ENCODE measurements at places on chromosomes 3 and 15. TPM values are rescaled to one million over a fixed set of nuclear protein-coding genes. Genes with fewer than 3 reads are reported as not detected.

GRK7 gene
- polyA plus RNA-seq = not detected

ARNT2 gene
- polyA plus RNA-seq = not detected

- H3K27me3 ChIP-seq = peaks cover 20% of the 10 kb centered on the region
- no peak overlapping the region for H3K4me3 ChIP-seq
- no peak for DNase-seq
- H3K36me3 ChIP-seq = no peaks in the 10 kb centered on the region
- H3K27ac ChIP-seq = no peak overlapping the region
Observed at GRCh38 chr15:82945326-82945725, 7.2 kb downstream of the HOMER2 start.

GRCh38 chr15:93894438-93895036, 336.8 kb upstream of the MCTP2 start:
- H3K36me3 ChIP-seq = no peaks in the 10 kb centered on the region
- H3K27me3 ChIP-seq = no peaks in the 10 kb centered on the region
- no peak overlapping the region for H3K4me3 ChIP-seq
- no peak overlapping the region for H3K27ac ChIP-seq

DNA sequence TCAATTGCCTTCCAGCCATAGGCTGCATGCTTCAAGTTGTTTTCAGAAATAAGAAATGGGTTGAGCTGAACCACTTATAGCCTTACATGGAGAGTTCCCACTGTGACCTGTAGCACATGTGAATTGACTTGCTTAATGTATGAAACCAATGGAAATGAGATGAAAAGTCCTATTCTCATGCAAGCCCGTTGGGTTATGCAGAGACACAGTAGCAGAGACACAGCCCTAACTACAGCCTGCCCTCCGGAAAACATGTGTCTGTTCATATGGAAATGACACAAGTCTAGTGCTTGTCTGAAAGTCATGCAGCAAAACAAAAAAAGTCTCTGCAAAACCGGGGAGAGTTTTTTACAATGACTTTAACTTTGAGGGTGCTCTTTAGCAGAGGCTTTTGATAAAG, 14.5 kb downstream of the HIGD2B start:
- H3K27ac ChIP-seq = no peak overlapping the region
- peaks cover 21% of the 10 kb centered on the region for H3K27me3 ChIP-seq
- no peak for DNase-seq
- H3K4me1 ChIP-seq = peaks cover 12% of the 10 kb centered on the region
- H3K4me3 ChIP-seq = no peak overlapping the region
- H3K36me3 ChIP-seq = no peaks in the 10 kb centered on the region

GRCh38 chr3:12956316-12956660, 114.9 kb upstream of the RPL32 start:
- DNase-seq = no peak
- H3K4me3 ChIP-seq = peak overlapping the region; percentile 63
- H3K27me3 ChIP-seq = no peaks in the 10 kb centered on the region
- H3K27ac ChIP-seq = peak overlapping the region; percentile 86

GRCh38 chr3:12991861-12992281, 81.4 kb downstream of the IQSEC1 start:
- H3K27ac ChIP-seq = peak overlapping the region; percentile 62
- peaks cover 82% of the 10 kb centered on the region for H3K4me1 ChIP-seq
- peaks cover 7% of the 10 kb centered on the region for H3K36me3 ChIP-seq
- no peak for DNase-seq

- H3K4me1 ChIP-seq = peaks cover 3% of the 10 kb centered on the region
- no peaks in the 10 kb centered on the region for H3K36me3 ChIP-seq
- H3K27ac ChIP-seq = no peak overlapping the region
- no peak for DNase-seq
- H3K27me3 ChIP-seq = peaks cover 7% of the 10 kb centered on the region
- H3K4me3 ChIP-seq = no peak overlapping the region
Observed at GRCh38 chr15:78672285-78673014, 31.4 kb upstream of the CHRNB4 start.

DNA sequence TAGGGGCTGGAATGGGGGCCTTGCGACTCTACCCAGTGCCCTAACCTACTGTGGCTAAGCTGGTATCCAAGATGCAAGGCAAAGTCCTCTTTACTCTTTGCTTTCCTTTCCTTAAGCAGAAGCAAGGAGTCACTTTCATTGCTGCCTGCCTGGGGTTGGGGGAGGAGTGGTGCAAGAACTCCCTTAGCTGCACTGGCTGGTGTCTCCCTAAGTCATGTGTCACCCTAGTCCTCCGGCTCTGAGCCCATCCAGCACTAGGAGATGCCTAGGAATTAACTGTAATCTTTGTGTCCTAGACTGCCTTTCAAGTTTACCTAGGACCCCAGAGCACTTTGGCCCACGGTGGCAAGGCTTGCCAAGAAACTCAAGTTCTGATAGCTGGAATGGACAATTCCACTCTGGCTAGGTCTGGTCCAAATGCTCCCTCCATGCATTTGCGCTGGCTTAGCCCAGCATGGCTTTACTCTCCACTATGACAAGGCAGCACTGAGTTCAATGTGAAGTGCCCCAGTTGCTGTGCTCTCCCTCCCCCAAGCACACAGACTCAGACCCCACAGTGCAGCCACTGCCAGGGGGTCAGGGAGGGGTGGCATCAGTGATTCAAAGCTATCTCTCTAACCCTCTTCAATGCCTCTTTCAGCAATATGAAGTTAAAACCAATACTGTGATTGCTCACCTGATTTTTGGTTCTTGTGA, 58.7 kb downstream of the ESYT3 start:
- DNase-seq = no peak
- no peak overlapping the region for H3K27ac ChIP-seq
- no peaks in the 10 kb centered on the region for H3K36me3 ChIP-seq
- no peaks in the 10 kb centered on the region for H3K27me3 ChIP-seq
- H3K4me1 ChIP-seq = no peaks in the 10 kb centered on the region

GRCh38 chr3:140972833-140973232, 31.2 kb downstream of the SLC25A36 start:
- peaks cover 10% of the 10 kb centered on the region for H3K36me3 ChIP-seq
- no peaks in the 10 kb centered on the region for H3K4me1 ChIP-seq
- no peaks in the 10 kb centered on the region for H3K27me3 ChIP-seq
- no peak overlapping the region for H3K27ac ChIP-seq

GRCh38 chr3:186053954-186054791, 54.7 kb downstream of the ETV5 start:
- H3K27me3 ChIP-seq = no peaks in the 10 kb centered on the region
- DNase-seq = no peak
- H3K36me3 ChIP-seq = no peaks in the 10 kb centered on the region
- H3K4me3 ChIP-seq = no peak overlapping the region
- no peak overlapping the region for H3K27ac ChIP-seq

DNA sequence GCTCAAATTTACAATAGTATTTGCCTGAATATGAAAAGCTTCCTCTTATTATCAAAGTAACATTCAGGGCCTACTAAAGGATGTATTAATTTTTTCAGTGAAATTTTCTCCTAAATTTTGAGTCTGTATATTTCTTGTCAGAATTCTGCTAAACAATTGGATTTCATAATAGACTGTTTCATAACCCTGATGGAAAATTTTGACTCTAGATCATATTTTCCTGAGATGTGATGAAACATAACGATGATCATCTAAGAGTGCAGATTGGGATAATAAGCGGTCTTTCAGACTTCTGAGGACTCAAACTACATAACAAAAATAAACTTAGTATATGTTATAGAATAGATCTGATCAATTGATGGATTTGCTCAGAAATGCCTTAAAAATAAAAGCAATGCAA, 574.5 kb upstream of the TBL1XR1 start:
- H3K27ac ChIP-seq = no peak overlapping the region
- H3K4me3 ChIP-seq = no peak overlapping the region
- H3K27me3 ChIP-seq = no peaks in the 10 kb centered on the region

Data from naive B cell (primary cell).